Ammon's horn (tissue), 1 donor: ENCODE measurements at places on chromosomes 7 and 10.

DNA sequence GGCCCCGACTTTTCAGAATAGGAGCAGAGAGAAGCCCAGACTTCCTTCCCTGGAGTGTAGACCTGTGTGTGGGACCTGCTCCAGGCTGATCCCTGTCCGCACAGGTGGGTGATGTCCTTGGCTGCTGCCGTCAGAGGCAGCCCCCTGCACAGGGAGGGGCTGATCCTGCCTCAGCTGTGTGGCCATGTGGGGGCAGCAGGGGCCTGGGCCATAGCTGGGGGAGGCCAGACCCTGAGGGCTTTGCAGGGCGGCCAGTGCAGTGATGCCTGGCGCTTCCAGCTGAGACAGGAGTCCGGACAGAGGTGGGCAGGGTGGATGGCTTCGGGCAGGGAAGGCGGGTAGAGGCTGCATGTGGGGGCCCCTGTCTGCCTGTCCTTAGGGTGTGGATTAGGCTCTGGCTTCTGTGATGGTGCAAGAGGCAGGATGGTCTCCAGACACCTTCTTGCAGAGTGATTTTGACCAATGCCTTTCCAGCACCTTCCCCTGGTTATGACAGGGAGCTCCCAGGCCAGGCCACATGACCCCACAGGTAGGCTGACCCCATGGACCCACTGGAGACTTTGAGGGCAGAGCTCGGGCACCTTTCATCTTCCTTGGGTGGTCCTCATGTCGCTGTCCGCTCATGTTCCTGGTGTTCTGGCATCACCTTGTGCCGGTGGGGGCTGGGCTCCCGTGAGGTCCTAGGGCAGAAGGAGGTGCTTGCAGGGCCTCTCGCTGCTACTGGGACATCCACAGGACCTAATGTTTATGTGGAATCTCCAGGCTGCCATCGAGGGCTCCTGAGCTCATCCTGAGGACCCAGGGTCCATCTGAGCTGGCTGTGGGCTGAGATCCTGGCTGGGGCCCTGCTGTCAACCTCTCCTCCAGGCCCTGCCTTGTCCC lies 141.5 kb downstream of the ADCY1 start:
- DNase-seq, result no peak

- no peak for DNase-seq
Measured at GRCh38 chr7:155191901-155192478, 105.7 kb upstream of the INSIG1 start.

DNA sequence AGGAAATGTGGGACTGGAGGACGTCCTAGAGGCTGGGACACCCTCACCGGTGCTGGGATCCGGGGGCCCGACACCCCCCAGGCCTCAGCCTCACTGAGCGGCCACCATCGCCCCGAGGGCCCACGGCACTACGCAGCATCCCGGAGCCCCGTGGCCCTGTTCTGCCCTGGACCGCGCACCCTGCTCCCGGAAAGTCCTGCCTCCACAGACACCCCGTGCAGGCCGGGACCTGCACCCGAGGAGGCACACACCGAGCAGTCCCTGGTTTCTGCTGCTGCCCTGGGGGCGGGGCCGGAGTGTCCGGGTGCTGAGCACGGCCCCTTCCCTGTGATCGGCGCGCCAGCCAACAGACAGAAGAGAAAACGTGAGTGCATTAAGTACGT lies 18.1 kb upstream of the KNDC1 start:
- no peak for DNase-seq

DNA sequence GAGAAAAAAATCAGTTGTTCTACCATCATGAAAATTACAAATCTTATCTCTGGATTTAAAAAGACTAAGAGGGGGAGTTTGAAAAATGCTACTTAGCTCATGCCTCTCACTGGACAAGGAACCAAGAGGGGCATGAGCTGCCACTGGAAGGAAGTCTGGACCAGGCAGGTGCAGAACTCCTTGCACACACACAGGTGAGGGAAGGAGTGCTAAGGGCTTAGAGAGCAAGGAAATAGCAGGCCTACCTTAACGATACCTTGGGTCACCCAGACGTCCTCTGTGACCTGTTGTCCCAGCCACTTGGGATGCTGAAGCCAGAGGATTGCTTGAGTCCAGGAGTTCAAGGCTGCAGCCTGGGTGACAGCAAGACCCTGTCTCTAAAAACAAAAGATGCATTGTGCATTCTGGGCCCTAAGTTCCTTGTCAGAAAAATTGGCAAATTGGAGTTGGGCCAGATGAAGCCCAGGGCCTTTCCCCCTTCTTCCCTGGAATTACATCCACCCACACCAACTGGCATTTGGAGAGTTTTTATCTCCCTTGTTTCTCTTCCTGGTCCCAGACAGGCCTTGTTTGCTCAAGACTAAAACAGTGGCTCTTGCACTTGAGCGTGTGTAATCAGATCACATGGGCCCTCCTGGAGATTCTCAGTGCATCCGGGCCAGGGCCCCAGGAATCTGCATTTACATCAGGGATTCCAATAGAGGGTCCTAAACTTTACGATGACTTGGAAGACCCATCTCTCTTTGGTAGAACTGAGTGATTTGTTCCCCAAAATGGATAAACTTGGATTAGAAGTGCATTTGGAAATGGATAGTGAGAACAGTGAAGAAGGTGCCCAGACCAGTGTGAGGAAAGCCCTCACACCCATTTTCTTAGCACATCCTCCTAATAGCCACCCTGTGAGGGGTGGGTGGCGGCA lies 3.0 kb downstream of the DDIT4 start:
- no peak for DNase-seq

- no peak for DNase-seq
Measured at GRCh38 chr7:58316-58715, 134.1 kb upstream of the FAM20C start.

- no peak for DNase-seq
Measured at GRCh38 chr10:116278846-116279245, 5.8 kb upstream of the GFRA1 start.

- no peak for DNase-seq
Measured at GRCh38 chr7:139767561-139767982, 10.2 kb downstream of the HIPK2 start.

DNA sequence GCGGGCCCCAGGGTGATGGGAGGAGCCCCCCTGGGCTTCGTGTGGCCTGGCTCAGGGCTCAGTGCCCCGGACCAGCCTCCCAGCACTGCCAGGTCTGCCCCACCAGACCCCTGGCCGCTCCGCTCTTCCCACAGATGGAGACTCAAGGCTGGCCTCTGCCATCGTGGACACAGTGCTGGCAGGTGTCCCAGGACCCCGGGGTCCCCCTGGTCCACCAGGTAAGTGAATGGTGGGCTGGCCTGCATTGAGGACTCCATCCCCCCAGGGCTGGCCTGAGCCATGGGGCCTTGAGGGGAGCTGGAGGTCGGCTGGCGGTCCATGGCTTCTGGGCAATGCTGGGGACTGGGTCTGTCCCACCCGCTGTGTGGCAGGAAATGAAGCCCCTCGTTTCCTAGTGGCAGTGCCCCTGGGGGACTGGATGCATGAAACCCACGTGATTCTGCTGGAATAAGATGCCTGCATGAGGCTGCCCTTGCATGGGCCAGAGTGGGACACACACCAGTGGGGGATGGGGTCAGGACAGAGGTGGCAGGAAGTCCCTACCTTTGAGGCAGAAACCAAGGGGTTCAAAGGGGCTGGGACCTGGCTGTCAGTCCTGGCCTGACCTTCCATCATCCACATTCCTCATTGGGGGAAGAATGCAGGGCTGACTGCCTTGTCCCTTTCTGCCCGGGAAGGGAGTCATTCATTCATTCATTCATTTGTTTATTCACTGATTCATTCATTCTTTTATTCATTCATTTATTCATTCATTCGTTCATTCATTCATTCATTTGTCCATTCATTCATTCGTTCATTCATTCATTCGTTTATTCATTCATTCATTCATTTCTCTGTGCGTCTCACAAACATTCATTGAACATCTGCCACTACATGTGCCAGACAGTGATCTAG lies 81.8 kb downstream of the MYL10 start:
- no peak for DNase-seq

- no peak for DNase-seq
Measured at GRCh38 chr10:14172336-14172950, 158.3 kb downstream of the FRMD4A start.

GRCh38 chr10:127145173-127145572 lies 51.2 kb downstream of the INSYN2A start:
- DNase-seq, result no peak
